ENCODE measurements at places on chromosomes 16 and 17.

DNA sequence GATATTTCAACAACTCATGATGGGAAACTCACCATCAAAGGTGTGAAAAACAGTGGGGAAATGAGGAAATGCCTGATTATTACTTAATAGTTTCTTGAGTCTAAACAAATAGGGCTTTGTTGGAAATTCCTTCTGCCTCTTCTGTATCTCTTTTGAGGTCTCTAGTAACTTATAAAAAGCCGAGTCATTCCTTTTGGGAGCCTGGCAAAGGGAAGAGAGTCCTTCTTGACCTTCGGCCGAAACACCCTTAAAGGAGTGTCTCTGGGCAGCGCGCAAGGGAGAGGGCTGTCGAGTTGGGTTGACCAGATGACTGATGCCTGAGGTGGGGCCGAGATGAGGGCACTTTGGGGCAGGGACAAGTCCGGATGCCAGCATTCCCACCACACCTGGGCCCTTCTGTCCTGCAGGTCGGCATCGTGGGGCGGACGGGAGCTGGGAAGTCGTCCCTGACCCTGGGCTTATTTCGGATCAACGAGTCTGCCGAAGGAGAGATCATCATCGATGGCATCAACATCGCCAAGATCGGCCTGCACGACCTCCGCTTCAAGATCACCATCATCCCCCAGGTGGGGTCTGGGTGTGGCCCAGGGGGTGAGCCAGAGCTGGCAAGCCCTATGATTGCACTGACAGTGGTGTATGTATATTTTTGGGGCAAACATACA, 89.2 kb downstream of the ABCC6 start:
- DNase-seq: no peak

- no peak for DNase-seq
Measured at GRCh38 chr17:80246266-80246681, 14.4 kb upstream of the RNF213 start.

- no peak for DNase-seq
Measured at GRCh38 chr16:71425746-71426068, 16.1 kb downstream of the TLE7 start.

DNA sequence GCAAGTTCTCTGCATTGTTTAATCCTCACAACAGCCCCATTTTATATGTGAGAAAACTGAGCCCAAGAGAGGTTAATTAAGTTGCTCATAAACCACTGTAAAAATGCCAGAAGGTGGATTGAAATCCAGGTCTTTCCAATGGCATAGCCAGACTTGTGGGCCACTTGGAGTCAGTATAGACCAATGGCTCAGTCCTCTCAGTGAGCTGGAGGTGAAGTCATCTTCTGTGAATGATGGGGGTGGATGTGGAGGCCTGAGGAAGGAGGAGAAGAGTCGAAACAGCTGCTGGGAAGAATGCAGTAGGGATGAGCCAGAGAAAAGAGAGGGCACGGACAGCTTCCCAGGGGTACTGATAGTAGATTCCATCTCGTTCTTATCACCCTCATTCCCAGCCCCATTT, 213.4 kb downstream of the SOX9 start:
- DNase-seq: no peak

- no peak for DNase-seq
Measured at GRCh38 chr17:12830777-12831247, 41.5 kb downstream of the ARHGAP44 start.
